ENCODE measurements at places on chromosomes 12 and 14.

GRCh38 chr14:56888274-56888673 lies 78.0 kb upstream of the OTX2 start:
- DNase-seq, result no peak

DNA sequence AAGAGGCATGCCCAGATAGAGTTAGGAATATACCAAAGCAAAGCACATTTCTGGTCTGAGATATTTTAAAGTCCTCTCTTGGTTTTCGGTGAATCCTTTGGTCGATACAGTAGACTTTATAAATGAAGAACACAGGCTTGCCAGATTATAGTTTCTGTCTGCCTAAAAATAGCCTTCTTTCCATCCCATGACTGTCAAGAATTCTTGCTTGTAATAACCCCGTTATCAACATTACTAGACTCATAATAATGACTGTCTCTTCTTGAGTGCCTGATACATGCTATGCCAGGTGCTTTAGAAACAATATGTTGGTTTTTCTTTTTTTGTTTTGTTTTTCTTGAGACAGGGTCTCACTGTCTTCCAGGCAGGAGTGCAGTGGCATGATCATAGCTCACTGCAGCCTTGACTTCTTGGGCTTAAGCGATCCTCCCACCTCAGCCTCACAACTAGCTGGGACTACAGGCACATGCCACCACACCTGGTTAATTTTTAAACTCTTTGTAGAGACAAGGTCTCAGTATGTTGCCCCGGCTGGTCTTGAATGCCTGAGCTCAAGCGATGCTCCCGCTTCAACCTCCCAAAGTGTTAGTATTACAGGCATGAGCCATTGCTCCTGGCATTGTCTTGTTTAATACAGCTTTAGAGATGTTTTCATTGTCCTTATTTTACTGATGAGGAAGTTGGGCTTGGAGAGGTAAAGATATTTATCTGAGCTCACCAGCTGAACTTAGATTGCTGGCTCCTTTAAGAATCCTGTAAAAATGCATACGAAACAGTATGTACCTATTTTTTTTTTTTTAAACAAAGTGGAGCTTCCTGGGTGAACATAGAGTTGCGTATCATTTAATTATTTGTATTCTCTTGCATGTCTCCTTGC lies 30.4 kb downstream of the CHST11 start:
- no peak for DNase-seq

- peak; percentile 42 for DNase-seq
Measured at GRCh38 chr12:5083955-5084849, 40.5 kb downstream of the KCNA5 start.

- no peak for DNase-seq
Measured at GRCh38 chr12:63995512-63995911, 151.0 kb downstream of the SRGAP1 start.

DNA sequence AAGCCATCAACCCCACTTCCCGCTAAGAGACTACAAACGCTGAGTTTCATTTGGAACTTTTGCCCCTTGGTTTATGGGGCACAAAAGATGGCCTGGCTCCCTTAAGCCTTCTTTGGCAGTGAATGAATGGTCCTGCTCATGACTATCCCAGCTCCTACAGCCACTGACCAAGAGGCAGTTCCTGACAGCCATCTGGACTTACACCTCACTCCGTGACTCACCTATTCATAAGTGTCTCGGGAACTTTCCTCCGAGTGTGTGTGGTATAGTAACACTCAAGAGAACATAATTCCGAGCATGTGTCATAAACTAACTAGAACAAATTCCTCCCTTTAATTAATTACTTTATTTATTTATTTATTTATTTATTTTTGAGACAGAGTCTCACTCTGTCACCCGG lies 51.9 kb upstream of the NUDT4 start:
- DNase-seq, result no peak

DNA sequence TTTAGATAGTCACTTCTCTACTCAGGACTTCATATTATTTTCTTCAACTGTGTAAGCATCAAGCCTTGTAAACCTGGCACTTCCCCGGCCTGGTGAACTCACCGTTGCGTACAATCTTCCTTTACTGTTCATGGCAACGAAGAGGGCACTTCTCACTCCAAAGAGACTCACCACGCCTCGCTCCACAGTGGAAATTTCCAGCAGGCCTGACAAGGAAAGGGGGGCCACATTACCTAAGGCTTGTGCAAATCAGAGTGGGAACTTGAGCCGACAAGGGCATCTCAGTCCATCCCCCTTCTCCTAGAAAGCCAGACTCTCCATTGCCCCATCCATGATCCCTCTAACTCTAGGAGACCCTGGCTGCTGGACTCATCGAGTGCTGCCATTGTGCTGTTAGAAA lies 1.6 kb downstream of the FGF6 start:
- no peak for DNase-seq

DNA sequence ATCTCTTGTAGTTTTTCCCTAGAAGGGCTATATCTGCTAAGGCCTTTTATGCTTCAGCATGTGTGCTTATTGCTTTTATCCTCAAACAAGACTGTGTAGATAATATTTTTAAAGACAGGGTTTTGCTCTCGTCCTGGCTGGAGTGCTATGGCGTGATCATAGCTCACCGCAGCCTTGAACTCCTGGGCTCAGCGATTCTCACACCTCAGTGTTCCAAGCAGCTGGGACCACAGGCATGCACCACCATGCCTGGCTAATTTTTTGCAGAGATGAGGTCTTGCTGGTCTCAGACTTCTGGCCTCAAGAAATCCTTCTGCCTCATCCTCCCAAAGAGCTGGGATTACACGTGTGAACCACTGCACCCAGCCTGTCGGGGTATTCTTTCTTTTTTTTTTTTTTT lies 137.3 kb upstream of the SCAF11 start:
- DNase-seq, result no peak

DNA sequence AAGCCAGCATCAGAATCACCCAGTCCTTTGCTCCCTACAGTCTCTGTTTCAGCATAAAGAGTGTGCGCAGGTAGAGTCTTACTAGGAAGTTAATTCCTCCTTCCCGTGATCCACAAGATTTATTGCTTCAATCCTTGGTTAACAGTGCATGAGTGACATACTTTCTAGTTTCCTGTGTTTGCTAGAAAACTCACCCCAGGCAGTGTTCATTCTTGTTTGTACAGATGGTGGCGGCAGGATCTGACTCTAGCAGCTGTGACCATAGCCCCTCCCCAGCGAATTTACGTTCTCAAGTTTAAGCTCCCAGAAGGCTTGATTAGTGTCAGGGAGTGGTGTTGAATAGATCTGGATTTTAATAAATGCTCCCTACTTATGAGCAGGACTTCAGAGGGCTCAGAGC lies 75.9 kb upstream of the ANO2 start:
- peak; percentile 18 for DNase-seq

GRCh38 chr12:58247633-58248032 lies 306.3 kb downstream of the ATP23 start:
- DNase-seq, result no peak

DNA sequence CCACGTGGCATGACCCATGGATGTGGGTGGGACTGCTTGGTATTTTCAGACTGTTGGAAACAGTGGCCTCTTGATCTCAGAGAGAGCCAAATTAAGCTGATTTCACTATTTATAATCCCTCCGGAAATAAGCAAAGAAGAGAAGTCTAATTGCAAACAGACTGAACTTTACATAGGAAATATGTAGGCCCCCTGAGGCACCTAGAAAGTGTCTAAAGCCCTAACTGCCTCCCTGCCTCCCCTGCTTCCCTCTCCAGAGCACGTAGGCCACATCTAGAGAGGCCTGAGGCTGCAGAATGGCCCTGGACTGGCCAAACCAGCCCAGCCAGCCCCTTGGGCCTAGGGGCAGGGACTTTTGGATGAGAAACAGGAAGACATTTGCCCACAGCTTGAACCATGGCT lies 123.8 kb downstream of the ZFP36L1 start:
- no peak for DNase-seq

- no peak for DNase-seq
Measured at GRCh38 chr14:61451491-61451890, 130.1 kb downstream of the PRKCH start.

GRCh38 chr12:62654326-62655241 lies 188.0 kb downstream of the MON2 start:
- no peak for DNase-seq

- DNase-seq, result peak; percentile 86
Measured at GRCh38 chr12:122471324-122472226, 29.2 kb downstream of the ZCCHC8 start.

Data from hematopoietic multipotent progenitor cell (in vitro differentiated cells).